ENCODE measurements at places on chromosomes 1 and 21. TPM values are rescaled to one million over a fixed set of nuclear protein-coding genes. Genes with fewer than 3 reads are reported as not detected.
A peak's percentile ranks its signal among the peaks of the same experiment; 100 is the strongest.

Gene PHF13
- total RNA-seq, result 55.8 TPM

Gene PYHIN1
- not detected for total RNA-seq

Gene TAS1R1
- not detected for total RNA-seq

Gene HSF2BP
- total RNA-seq, result 1.5 TPM

Gene ZNF648
- 1.4 TPM for total RNA-seq

Gene SLC30A7
- total RNA-seq, result 26.6 TPM

Gene WNT9A
- 0.66 TPM for total RNA-seq

Gene NGF
- not detected for total RNA-seq

Gene SLC16A4
- 0.17 TPM for total RNA-seq

Gene GPR157
- total RNA-seq, result 3.8 TPM

DNA sequence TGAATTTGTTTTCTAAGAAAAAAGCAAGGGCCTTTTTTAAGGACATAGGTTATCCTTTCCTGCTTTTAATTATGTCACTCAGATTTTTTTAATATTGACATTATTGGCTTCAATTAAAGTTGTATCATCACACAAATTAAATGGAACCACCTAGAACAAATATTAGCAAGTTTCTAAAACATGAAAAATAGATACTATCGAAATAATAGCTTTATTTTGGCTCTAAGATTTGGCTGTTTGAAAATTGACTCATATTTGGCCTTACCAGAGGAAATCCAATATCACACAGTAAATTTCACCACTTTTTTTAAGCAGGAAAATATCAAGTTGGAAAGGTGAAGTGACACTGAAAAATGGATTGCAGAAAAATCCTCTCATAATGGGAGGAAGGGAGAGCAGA lies 9.2 kb downstream of the DNASE2B start:
- no peak overlapping the region for H3K27ac ChIP-seq
- no peaks in the 10 kb centered on the region for H3K27me3 ChIP-seq
- H3K4me3 ChIP-seq, result no peak overlapping the region
- no peak for DNase-seq
- H3K36me3 ChIP-seq, result no peaks in the 10 kb centered on the region
- no peaks in the 10 kb centered on the region for H3K4me1 ChIP-seq

GRCh38 chr1:156896490-156897033 lies 3.0 kb downstream of the PEAR1 start:
- DNase-seq, result peak; percentile 54
- H3K36me3 ChIP-seq, result no peaks in the 10 kb centered on the region
- no peaks in the 10 kb centered on the region for H3K4me1 ChIP-seq
- no peak overlapping the region for H3K27ac ChIP-seq
- peaks cover 15% of the 10 kb centered on the region for H3K27me3 ChIP-seq

DNA sequence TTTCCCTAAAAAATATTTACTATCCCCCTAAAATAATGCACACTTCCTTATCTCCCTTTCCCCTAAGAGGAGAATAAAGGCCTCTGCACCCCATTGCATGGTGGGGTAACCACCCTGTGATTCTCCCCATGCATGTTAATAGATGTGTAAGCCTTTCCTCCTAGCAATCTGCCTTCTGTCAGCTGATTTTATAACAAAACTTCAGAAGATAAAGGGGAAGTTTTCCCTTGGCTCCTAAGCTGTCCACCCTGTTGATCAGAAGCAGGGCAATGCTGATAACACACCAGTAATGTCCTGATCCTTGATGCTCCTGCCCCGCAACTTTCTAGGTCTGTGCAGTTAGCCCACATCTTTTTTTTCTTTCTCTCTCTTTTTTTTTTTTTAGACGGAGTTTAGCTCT lies 11.4 kb upstream of the RNF187 start:
- peaks cover 7% of the 10 kb centered on the region for H3K4me1 ChIP-seq
- no peaks in the 10 kb centered on the region for H3K27me3 ChIP-seq
- no peak overlapping the region for H3K4me3 ChIP-seq
- H3K36me3 ChIP-seq, result no peaks in the 10 kb centered on the region

- no peaks in the 10 kb centered on the region for H3K36me3 ChIP-seq
- peak; percentile 80 for DNase-seq
- H3K4me3 ChIP-seq, result no peak overlapping the region
- H3K27ac ChIP-seq, result no peak overlapping the region
Measured at GRCh38 chr1:111747282-111747734, 8.1 kb upstream of the INKA2 start.

DNA sequence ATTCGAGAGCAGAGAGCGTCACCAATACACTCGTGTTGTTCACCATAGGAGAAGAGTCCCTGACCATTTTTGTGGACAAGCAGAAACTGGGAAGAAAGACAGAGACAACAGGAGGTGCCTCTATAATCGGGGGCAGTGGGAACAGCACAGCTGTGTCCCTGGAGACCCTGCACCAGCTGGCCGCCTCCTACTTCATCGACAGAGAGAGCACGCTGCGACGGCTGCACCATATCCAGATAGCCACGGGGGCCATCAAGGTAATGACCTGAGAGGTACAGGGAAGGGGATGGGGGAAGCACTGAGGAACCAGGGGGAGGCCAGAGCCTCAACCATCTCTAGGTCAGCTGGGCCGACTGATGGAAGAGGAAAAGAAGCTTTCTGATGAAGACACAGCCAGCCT lies 86.4 kb downstream of the BRINP2 start:
- H3K4me3 ChIP-seq, result no peak overlapping the region
- DNase-seq, result no peak
- no peaks in the 10 kb centered on the region for H3K4me1 ChIP-seq
- H3K27me3 ChIP-seq, result no peaks in the 10 kb centered on the region

DNA sequence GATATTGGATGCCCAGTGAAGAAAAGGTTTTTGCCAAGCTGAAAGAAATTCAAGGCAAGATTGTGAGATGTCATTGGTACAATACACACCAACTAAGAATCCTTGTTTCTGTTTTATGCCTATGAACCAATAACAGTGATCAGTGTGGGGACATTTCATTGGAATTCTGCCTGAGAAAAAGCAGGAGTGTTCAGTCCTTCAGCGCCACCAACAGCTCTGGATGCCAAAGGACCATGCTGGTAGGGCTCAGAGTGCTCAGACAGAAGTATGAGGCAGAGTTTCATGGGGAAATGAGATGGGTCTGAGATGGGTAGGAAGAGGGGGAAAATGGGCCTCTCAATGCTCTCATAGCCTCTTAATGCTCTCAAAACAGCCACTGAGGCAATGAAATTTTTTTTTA lies 56.5 kb downstream of the GABPA start:
- no peaks in the 10 kb centered on the region for H3K36me3 ChIP-seq
- DNase-seq, result no peak
- no peaks in the 10 kb centered on the region for H3K4me1 ChIP-seq
- no peak overlapping the region for H3K27ac ChIP-seq

DNA sequence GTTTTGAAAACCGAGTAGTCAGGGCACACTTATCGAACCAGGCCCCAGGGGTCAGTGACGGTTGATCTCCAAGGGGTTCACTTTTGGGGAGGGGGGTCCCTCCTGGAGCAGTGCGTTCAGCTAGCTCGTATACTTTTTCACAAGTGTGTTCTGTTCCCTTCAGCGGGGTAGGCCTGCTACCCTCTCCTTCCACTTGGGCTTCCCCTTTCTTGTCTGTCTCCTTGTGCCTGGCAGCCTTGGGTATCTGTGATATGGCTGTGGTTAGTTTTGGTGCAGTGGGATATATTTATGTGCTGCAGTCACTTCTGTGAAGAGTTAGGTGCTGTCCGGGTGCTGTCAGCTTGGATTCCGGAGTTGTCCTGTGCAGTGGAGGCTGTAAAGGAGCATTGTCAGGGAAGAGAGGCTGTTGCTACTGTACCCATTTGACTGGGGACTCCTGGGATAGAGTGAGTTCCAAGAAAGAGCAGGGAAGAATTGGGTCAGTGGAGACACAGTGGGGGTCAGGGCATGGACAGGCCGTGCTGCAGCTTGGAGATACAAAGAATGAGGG lies 29.7 kb downstream of the ADARB1 start:
- H3K36me3 ChIP-seq, result no peaks in the 10 kb centered on the region
- no peaks in the 10 kb centered on the region for H3K4me1 ChIP-seq
- no peak for DNase-seq
- H3K4me3 ChIP-seq, result no peak overlapping the region
- no peaks in the 10 kb centered on the region for H3K27me3 ChIP-seq

DNA sequence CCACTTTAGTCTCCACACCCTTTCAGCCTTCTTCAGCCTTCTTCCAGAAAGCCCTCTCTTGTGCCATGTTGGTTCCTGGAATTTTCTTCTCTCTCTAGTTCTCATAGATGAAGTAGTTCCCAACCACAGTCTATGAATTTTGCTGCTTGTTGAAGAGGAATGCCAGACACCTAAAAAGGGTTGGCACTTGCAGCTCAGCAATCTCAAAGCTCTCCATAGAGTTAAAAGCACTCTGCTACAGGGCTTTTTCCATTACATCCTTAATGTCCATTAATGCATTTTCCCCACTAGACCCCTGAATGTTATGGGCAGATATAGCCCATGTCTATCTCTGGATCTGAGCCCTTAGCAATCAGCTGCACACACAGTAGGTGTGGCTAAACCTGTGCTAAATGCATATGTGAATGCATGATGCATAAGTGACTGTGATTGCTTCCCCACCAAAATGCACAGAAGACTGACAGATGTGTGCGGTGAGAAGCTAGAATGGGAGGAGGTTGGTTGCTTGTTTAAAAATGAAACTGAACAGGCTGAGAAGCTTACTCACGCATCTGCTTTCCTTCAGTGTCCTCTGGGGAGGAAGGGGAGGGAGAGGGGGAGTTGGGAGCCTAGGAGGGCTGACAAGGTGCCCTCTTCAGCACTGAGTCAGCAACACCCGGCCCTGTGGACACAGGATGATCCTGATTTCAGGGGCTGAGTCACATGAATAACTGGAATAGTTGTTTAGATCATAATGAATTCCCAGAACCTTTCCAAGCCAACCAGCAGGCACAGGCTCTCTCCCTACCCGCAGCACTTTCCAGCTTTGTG lies 146.1 kb upstream of the FGGY start:
- no peaks in the 10 kb centered on the region for H3K36me3 ChIP-seq
- no peak overlapping the region for H3K4me3 ChIP-seq
- no peaks in the 10 kb centered on the region for H3K27me3 ChIP-seq
- no peaks in the 10 kb centered on the region for H3K4me1 ChIP-seq
- no peak overlapping the region for H3K27ac ChIP-seq

GRCh38 chr1:116290085-116290705 lies 82.8 kb upstream of the ATP1A1 start:
- DNase-seq, result no peak
- H3K4me1 ChIP-seq, result no peaks in the 10 kb centered on the region
- H3K4me3 ChIP-seq, result no peak overlapping the region

GRCh38 chr1:169517558-169518186 lies 31.9 kb upstream of the SLC19A2 start:
- DNase-seq, result no peak
- no peak overlapping the region for H3K4me3 ChIP-seq
- H3K36me3 ChIP-seq, result no peaks in the 10 kb centered on the region
- no peak overlapping the region for H3K27ac ChIP-seq

- H3K27ac ChIP-seq, result no peak overlapping the region
- no peaks in the 10 kb centered on the region for H3K27me3 ChIP-seq
- H3K4me1 ChIP-seq, result peaks cover 7% of the 10 kb centered on the region
- no peaks in the 10 kb centered on the region for H3K36me3 ChIP-seq
- no peak for DNase-seq
- H3K4me3 ChIP-seq, result no peak overlapping the region
Measured at GRCh38 chr1:231392389-231393131, 29.5 kb downstream of the EGLN1 start.

DNA sequence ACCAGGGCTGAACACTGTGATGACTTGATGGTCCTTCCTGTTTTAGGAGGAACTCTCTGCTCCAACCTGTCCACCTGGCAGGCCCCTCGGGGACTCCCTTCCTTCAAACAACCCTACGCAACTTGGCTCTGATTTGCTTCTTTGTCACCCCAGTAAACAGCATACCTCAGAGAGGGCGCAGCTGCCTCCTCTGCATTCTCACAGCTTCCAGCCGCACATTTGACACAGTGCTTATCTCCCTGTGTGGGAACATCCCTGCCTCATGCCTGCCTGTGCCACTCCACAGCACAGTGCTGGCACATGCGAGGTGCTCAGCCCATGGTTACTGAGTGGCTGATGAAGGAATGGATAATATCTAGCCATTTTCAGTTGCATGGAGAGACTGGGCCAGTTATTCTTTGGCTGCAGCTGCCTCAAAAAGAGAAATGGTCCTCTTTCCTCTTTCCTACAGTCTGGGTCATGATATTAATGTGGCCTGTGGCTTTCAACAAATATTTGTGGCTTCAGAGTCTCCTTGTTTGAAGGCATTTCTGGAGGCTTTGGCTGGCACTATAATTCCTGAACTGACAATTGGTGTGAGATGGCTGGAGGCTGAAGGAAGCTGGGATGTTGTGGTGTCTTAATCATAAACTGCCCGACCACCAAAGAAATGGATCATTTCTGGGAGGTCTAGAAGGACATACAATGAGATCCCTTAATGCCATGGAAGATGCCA lies 77.9 kb downstream of the TENT5C start:
- H3K27ac ChIP-seq, result no peak overlapping the region
- no peaks in the 10 kb centered on the region for H3K27me3 ChIP-seq
- no peak overlapping the region for H3K4me3 ChIP-seq

DNA sequence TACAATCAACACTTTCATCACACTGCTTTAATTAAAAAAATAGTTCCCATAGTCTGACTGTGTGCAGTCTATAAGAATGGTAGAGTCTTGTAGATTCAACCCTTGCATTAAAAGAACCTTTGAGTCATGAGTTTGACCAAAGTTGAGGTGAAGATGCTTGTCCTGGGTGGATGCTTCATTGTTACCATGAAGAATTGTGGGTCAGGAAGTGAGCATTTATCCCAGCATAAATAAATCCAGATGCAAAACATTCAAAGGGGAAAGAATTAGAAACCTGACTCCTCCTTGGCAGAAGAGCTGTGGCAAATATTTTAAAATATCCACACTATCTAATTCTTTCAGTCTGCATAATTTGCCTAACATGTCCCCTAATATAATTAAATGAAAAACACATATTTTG lies 72.9 kb upstream of the SPAG17 start:
- H3K27ac ChIP-seq, result no peak overlapping the region
- H3K27me3 ChIP-seq, result no peaks in the 10 kb centered on the region
- H3K4me3 ChIP-seq, result no peak overlapping the region
- H3K4me1 ChIP-seq, result no peaks in the 10 kb centered on the region
- no peaks in the 10 kb centered on the region for H3K36me3 ChIP-seq

- H3K4me1 ChIP-seq, result no peaks in the 10 kb centered on the region
- H3K4me3 ChIP-seq, result peak overlapping the region; percentile 40
- no peak for DNase-seq
- no peak overlapping the region for H3K27ac ChIP-seq
Measured at GRCh38 chr1:6179564-6180175, 451 bp downstream of the CHD5 start.

DNA sequence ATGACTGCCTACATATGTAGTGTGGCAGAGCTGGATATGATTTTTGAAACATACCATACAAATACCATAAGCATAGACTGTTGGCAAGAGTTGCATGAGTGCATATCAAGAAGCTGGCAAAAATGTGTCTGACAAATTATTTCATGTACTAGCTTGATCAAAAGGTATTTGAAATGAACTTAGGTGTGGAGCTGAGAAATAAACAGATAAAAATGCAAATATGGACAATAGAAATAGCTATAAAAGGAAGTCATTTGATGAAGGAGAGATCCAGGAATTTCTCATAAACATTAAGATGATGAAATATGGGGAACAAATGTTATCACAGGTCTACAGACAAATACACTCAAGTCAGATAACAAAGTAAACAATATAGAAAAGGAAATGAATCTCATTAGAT lies 609.1 kb downstream of the PTPRC start:
- H3K4me1 ChIP-seq, result no peaks in the 10 kb centered on the region
- no peak overlapping the region for H3K4me3 ChIP-seq
- no peak overlapping the region for H3K27ac ChIP-seq
- no peaks in the 10 kb centered on the region for H3K36me3 ChIP-seq

GRCh38 chr21:44500111-44500510 lies 39.9 kb downstream of the KRTAP10-1 start:
- no peak overlapping the region for H3K27ac ChIP-seq
- no peaks in the 10 kb centered on the region for H3K27me3 ChIP-seq
- H3K4me1 ChIP-seq, result peaks cover 4% of the 10 kb centered on the region

GRCh38 chr1:172002725-172003345 lies 161.5 kb downstream of the DNM3 start:
- no peaks in the 10 kb centered on the region for H3K36me3 ChIP-seq
- no peaks in the 10 kb centered on the region for H3K27me3 ChIP-seq
- H3K4me3 ChIP-seq, result no peak overlapping the region
- H3K4me1 ChIP-seq, result no peaks in the 10 kb centered on the region

All from H9 (cell line).